ENCODE measurements at places on chromosomes 3 and 15. TPM values are rescaled to one million over a fixed set of nuclear protein-coding genes. Genes with fewer than 3 reads are reported as not detected.

The GOLGA8H gene
- 1.8 TPM for total RNA-seq

The MUSTN1 gene
- 1.4 TPM for total RNA-seq

The CELF6 gene
- total RNA-seq: 1.3 TPM

The HEG1 gene
- total RNA-seq: 107 TPM

- DNase-seq: no peak
These were observed 23.1 kb upstream of the LEKR1 start for GRCh38 chr3:156802821-156803606.

DNA sequence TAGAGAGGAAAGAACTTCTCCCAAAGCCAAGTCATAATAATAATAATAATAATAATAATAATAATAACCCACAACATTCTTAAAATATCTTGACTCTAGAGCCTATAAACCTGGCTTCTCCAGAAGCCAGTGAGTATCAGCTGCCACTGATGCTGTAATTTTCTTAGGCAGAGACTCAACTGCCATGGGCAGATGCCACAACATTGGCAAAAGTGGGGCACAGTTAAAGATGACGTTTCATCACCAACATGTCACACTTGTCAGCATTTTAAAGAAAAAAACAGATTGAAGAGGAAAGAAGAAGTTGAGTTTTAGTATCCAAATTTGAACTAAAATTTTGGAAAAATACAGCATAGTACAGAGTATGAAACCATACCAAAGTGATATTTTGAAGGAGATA lies 265.0 kb downstream of the ZMAT3 start:
- DNase-seq: no peak

DNA sequence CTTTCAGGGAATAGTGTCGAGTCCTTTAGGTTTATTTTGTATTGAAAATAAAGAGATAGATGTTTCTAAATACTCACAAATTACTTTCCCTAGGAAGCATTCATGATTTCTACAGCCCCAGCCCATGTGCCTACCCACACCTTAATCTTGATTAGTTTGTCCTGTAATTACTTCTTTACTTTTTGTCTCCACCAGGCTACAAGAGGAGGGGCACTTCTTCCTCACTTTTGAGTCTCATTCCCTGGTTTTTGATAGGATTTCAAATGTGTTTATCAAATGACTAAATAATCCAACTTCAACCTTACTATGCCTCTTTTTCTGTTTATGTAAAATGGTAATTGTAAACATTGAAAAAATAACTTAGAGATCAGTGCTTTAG lies 1.8 kb downstream of the PXK start:
- DNase-seq: no peak

DNA sequence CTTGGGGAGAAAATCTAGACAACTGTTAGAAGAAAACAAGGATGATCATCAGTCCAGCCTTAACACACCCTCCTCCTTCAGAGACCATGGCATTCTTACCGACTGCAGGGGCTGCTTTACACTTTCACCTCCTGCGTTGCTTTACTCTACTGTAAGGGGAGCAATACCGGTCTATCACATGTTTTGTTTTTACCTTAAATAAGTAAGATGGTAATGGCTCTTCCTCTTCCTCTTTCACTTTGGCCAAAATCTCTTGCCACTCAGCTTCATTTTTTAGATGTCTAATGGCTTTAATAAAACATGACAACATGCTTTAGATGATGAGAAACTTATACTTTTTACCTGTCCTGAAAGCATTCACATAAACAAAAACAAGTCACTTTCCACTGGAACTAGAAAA lies 33.4 kb upstream of the STIMATE start:
- no peak for DNase-seq

DNA sequence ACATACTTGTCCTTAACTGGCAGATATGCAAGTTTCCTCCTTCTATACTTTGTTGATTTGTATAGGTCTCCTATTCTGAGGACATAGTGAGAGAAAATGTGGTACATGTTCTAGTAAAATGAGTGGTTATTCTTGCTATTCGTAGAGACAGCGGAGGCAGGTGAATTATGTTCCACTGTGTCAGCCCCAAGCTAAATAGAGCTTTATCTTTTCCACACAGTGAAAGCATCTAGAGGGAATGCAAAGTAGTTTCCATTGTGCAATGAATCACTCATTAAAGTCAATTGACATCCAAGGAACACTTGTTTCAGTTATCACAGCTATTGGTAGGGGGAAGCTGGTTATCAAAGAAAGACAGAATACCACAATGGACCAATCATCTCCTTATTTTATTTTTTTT lies 262.4 kb downstream of the NLGN1 start:
- DNase-seq: no peak

DNA sequence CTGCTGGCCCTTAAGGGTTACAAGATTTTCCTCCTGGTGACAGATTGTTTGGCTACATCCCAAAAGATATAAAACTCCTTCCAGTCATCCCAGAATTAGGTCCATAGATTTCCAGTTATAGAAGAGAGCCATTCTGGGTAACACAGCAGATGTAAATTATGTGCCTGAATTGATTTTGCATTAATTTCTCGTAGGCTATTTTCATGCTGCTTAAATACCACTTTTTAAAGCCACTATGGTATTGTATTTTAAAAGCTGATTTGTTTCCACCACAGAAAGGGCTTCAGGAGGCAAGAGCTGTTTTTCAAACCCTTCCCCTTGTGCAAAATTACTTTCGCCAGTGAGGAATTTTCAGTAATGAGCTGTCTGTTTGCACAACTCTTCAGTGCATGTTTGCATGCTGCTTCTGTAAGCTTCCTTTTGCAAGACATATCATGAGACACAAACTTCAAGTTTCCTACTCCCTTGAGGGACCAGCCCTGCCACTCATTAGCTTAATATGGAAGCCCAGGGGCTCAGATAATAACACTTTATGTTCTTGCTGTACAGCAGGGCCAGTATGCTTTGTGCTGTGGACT lies 105.4 kb upstream of the TNIK start:
- DNase-seq: no peak

- peak; percentile 55 for DNase-seq
These were observed 8.5 kb downstream of the FAM107A start for GRCh38 chr3:58568572-58569286.

DNA sequence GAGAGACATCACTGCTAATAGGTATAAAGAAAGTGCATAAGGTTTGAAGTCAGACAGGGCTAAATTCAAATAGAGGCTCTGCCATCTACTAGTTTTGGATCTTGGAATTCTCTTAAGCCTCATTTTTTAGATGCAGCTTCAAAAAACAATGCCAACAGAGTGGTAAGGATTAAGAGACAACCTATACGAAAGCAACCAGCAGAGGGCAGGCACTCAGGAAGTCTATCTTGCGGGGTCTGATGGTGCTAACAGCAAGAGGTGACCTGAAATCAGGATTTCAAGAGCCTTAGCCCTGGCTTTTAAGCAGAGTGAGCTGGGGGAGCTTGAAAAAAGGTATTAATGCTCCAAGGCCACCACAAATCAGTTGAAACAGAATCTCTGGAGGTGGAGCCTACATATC lies 40.7 kb downstream of the LDHAL6B start:
- DNase-seq: no peak

DNA sequence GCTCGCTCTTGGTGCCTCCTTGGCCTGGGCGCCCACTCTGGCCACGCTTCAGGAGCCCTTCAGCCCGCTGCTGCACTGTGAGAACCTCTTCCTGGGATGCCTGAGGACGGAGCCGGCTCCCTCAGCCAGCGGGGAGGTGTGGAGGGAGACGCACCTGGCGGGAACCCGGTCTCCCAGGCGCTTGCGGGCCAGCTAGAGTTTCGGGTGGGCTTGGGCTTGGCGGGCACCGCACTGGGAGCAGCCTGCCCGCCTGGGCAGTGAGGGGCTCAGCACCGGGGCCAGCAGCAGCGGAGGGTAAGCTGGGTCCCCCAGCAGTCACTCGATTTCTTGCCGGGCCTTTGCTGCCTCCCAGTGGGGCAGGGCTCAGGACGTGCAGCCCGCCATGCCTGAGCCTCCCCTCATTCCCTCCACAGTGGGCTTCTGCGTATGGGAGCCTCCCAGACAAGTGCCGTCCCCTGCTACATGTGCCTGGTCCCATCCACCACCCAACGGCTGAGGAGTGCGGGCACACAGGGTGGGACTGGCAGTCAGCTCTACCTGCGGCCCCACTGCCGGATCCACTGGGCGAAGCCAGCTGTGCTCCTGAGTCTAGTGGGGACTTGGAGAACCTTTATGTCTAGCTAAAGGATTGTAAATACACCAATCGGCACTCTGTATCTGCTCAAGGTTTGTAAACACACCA lies 708.7 kb downstream of the VGLL3 start:
- DNase-seq: peak; percentile 89

DNA sequence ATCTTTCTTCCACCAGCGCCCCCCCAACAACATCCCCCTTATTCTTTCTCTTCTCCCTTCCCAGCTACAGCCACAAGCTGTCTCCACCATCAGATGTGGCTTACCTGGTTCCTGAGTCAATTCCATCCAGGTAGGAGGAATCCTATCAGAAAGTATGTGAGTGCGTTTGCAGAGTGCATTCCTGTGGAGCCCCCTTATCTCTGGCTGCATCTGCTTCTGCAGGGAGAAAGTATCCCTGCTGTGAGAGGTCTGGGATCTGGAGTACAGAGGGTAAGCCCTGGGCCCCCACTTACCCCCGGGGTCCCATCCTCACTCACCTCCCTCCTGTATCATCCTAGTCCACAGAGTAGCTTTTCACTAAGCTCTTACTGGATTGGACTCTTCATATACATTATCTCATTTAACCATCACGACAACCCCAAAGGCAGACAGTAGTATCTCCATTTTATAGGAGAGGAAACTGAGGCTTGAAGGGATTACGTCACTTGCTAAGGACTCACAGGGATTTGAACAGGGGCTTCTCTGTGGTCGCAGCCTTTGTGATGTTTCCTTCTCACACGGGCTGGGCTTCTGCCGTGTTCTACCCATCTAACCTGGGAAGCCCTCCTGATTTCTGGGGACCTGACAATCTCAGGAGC lies 22.2 kb upstream of the MAGEF1 start:
- peak; percentile 19 for DNase-seq

DNA sequence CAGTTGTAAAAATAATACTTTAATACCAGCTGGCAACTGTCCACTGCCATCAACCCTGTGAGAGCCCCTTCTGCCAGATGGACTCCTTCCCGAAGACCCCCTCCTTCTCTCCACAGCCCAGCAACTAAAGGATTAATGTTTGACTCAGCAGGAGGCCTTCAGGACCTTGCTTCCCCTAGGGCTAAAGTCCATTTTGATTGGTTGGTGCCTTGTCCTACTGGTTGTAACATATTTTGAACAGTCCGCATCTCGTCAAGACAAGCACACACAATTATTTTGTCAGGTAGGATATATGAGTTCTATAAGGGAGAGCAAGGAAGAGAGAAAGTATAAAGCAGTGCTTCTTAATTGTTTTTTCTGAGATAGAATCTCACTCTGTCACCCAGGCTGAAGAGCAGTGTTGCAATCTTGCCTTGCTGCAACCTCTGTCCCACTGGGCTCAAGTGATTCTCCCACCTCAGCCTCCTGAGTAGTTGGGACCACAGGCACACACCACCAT lies 18.6 kb downstream of the ACOX2 start:
- no peak for DNase-seq

DNA sequence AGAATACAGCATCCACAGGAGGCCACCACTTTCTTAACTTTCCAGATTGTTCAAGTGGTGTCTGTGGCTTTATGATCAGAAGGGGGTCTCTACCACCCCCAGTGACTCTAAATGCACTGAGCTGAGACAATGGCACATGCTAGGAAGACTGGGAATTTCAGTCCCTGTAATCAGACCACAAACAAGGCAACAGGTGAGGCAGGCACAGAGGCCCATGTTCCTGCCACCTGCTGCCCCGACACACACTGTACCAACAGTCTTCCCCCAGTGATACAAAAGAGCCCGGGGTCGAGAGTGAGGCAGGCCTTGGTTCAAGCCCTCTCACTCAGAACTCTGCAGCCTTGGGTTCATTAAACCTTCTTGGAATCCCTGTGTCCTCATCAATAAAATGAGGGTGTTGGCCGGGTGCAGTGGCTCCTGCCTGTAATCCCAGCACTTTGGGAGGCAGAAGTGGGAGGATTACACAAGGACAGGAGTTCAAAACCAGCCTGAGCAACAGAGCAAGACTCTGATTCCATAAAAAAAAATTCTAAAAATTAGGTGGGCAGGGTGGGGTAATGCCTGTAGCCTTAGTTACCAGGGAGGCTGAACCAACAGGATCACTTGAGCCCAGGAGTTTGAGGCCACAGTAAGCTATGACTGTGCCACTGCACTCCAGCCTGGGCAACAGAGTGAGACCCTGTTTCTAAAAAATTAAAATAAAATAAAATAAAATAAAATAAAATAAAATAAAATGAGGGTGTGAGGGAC lies 55.8 kb downstream of the ADCY5 start:
- DNase-seq: no peak

DNA sequence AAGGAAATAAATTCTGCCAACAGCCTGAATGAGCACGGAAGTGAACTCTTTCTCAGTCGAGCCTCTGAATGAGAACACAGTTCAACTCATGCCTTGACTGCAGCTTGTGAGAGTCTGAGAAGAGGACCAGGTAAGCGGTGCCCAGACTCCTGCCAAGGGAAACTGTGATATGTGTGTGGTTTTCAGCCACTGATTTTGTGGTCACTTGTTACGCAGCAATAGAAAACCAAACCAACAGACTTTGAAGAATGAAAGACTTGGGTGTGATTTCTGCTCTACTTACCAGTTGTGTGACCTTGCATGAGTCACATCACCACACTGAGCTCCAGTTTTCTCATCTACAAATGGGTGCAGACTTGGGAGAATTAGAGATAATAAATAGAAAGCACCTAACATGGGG lies 30.6 kb upstream of the FAM107A start:
- DNase-seq: no peak

- no peak for DNase-seq
These were observed 278.8 kb downstream of the FOXP1 start for GRCh38 chr3:71304684-71305083.

GRCh38 chr3:140128631-140129030 lies 193.6 kb downstream of the CLSTN2 start:
- DNase-seq: no peak

DNA sequence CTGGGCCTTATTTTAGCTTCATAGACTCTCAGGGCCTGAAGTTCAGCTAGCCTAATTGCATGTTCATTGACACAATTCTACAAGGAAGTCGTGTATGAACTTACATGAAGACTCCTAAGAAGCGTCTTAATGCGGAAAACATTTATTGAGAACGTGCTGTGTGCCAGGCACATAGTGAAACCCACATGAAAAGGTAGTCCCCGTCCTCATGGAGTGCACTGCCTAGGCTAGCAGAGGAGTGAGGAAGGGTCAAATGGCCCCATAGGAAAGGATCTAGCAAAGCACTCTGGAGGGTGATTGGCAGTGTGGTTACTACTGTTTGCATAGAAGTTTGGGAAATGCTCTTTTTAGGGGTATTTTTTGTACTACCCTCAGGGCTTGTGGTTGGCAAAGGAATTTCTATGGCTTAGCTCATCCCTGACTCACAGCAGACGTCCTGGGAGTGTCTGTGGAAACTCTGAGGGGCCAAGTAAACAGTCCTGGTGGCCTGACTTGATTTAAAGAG lies 854 bp upstream of the NPTN start:
- DNase-seq: no peak

Measured in chondrocyte (in vitro differentiated cells).